ENCODE measurements at places on chromosomes 12 and 14. TPM values are rescaled to one million over a fixed set of nuclear protein-coding genes. Genes with fewer than 3 reads are reported as not detected.

DNA sequence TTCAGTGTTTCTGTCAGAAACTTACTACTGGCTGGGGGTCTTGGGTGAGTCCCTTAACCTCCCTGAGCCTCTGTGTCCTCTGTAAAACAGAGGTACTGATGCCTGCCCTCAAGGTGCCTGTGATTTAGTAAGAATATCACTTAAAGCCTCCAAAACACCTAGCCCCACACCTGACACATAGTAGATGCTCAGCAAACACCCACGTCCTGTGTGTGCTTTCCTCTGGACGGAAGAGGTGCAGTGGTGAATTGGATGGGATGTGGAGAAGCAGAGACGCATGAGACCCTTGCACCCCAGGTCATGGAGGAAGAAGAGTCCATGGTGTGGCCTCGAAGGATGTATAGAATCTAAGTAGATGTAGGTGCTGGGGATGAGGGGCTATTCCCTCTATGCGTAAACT, 110.6 kb downstream of the LGMN start:
- no peaks in the 10 kb centered on the region for H3K4me1 ChIP-seq
- DNase-seq, result no peak
- no peak overlapping the region for H3K4me3 ChIP-seq

DNA sequence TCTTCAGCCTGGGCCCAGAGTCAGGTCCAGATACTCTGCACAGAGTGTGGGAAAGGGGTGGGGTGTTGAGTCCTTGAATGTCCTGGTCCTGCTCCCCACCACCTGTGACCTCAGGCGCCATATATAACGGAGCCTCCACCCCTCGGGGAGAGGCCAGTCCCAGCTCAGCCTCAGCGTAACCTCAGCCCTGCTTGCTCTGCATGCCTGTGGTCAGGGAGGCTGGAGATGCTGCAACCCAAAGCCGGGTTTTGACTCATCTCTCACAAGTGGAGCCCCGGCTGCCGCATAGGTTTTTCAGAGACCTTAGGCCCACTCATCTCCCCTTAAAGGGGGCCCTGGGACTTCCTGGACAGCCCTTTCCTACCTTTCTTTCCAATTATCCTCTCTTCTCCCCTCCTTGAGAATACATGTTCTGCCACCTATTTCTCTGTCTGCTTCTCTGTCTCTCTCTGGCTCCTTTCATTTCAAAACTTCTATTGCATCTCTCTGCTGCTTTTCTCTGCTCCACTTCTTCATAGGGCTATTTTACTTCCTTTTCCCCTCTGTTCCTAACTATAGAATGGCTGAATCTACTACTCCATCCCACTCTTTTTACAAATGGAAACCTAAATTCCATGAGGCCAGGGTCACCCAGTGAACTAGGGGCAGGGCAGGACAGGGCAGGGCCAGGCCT, 1.2 kb downstream of the ITGB7 start:
- H3K36me3 ChIP-seq, result no peaks in the 10 kb centered on the region
- no peaks in the 10 kb centered on the region for H3K27me3 ChIP-seq
- H3K4me3 ChIP-seq, result no peak overlapping the region
- DNase-seq, result peak; percentile 49
- no peaks in the 10 kb centered on the region for H3K4me1 ChIP-seq
- no peak overlapping the region for H3K27ac ChIP-seq

GRCh38 chr14:96727491-96727890, 69.7 kb upstream of the VRK1 start:
- H3K4me1 ChIP-seq, result no peaks in the 10 kb centered on the region
- no peak overlapping the region for H3K27ac ChIP-seq

MYH6 gene
- not detected for total RNA-seq

DNA sequence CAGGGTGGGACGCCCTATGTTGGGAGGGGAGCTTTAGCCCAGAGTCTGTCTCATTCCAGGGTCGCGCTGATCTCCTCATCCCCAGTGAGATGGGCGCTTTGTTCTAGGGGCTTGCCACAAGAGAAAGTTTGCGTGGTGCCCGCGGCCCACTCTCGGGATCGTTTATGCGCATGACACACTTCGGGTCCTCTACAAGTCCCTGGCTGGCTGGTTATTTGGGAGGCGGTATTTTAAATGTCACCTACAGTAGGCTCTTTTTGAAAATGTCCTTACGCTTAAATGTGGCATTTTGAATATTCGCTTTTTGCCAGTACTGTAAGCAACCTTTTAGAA, 541 bp downstream of the GOLT1B start:
- peaks cover 20% of the 10 kb centered on the region for H3K36me3 ChIP-seq
- peak overlapping the region; percentile 87 for H3K27ac ChIP-seq
- peak overlapping the region; percentile 96 for H3K4me3 ChIP-seq
- no peaks in the 10 kb centered on the region for H3K27me3 ChIP-seq
- DNase-seq, result no peak

DNA sequence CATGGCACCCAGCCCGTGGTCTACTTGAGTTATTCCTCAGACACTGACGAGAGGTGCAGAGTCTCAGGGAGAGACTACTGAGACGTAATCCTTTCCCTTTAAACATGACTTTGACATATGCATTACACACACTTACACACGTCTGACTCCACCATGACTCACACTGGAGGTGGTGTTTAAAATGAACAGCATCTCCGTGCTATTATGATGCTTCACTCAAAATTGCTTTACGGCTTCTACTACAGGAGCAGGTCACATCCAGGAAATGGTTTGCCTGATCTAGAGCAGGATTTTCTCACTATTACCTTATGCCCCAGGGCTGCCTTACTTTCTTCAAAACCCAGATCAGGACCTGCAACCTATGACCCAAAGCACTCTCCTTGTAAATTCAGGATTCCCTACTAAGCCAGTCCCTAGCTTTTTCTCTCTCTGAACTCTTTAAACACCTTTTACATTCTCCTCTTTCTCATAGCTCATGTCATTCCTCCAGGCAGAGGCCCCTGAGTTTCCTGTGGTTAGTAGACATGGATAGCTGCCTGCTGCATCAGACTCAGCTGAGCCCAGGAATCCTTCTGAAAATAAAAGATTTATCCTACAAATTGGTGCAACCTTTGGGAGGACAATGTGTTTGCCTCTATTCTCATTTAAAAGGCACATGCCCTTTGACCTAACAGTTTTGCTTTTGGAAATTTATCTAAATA, 31.2 kb downstream of the TMCC3 start:
- H3K27ac ChIP-seq, result no peak overlapping the region
- no peak for DNase-seq
- H3K4me3 ChIP-seq, result no peak overlapping the region
- no peaks in the 10 kb centered on the region for H3K36me3 ChIP-seq
- H3K27me3 ChIP-seq, result peaks cover 4% of the 10 kb centered on the region

GLS2 gene
- 1.5 TPM for total RNA-seq

AMDHD1 gene
- 0.72 TPM for total RNA-seq

DNA sequence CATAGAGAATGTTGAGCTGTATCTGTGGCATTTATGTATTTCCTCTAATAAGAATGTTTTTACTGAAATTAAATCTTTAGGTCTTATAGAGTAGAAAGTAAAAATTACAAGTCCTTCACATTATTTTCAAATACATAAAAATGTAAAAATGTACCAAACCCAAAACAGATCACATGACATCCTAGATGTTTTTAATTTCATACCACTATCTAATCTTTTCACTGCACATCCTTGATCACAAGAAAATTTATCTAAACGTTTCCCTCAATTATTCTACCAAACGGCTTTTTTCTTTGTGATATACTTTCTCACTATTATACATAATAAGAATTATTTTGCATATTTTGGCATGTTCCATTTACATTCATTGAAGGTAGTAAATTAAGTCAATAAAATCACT, 18.3 kb downstream of the SGPP1 start:
- H3K4me1 ChIP-seq, result no peaks in the 10 kb centered on the region
- no peak overlapping the region for H3K27ac ChIP-seq
- no peak for DNase-seq
- H3K36me3 ChIP-seq, result no peaks in the 10 kb centered on the region
- no peak overlapping the region for H3K4me3 ChIP-seq
- no peaks in the 10 kb centered on the region for H3K27me3 ChIP-seq

- no peaks in the 10 kb centered on the region for H3K4me1 ChIP-seq
- no peak overlapping the region for H3K4me3 ChIP-seq
- no peaks in the 10 kb centered on the region for H3K27me3 ChIP-seq
- H3K27ac ChIP-seq, result no peak overlapping the region
- no peak for DNase-seq
These were observed 455.5 kb downstream of the AEBP2 start for GRCh38 chr12:19894803-19895202.
